T-helper 1 cell treated with Interleukin-12 subunit alpha and Interleukin-12 subunit beta and Interleukin-4 antibody, amounts not matched to agents 30 ng/mL and 1 ng/mL, for 36 hours (primary cell): ENCODE measurements at places on chromosomes 12 and 14. TPM values are rescaled to one million over a fixed set of nuclear protein-coding genes. Genes with fewer than 3 reads are reported as not detected.

The RAB21 gene
- total RNA-seq = 63.3 and 70.8 TPM in 2 replicates

The NGB gene
- total RNA-seq = not detected in 2 replicates

The RTL1 gene
- total RNA-seq = not detected in 2 replicates

The GPR84 gene
- total RNA-seq = 2.4 and 3.5 TPM in 2 replicates

The TBX5 gene
- not detected in 2 replicates for total RNA-seq

The COCH gene
- total RNA-seq = 0.20 and 0.51 TPM in 2 replicates

The PMEL gene
- not detected in 2 replicates for total RNA-seq
